ENCODE measurements at places on chromosomes 12 and 14. TPM values are rescaled to one million over a fixed set of nuclear protein-coding genes. Genes with fewer than 3 reads are reported as not detected.

Gene GARIN6
- total RNA-seq, result not detected

Gene AQP2
- total RNA-seq, result not detected

Gene CCDC88C
- total RNA-seq, result 9.4 TPM

Gene ZBTB39
- 5.7 TPM for total RNA-seq

Gene CISTR
- total RNA-seq, result not detected

Gene PTGDR
- total RNA-seq, result under 0.01 TPM

Gene GLT8D2
- 36.5 TPM for total RNA-seq

Gene CALCOCO1
- total RNA-seq, result 49.1 TPM

Gene PTPN21
- total RNA-seq, result 16.2 TPM

Gene DDX24
- total RNA-seq, result 49.6 TPM

Gene NGB
- not detected for total RNA-seq

Gene SERPINA12
- total RNA-seq, result not detected

Gene CELA1
- total RNA-seq, result not detected

Gene UBR7
- total RNA-seq, result 26.1 TPM

Gene SVOP
- under 0.01 TPM for total RNA-seq

Gene DPPA3
- not detected for total RNA-seq

Gene PRPH
- total RNA-seq, result 2.6 TPM

Gene NRL
- total RNA-seq, result 2.1 TPM

Gene ANO4
- total RNA-seq, result 0.52 TPM

Gene RTL1
- total RNA-seq, result 9.4 TPM

Gene CAPZA3
- not detected for total RNA-seq

Gene RNASE1
- 113 TPM for total RNA-seq

Gene PLEKHG3
- 16.7 TPM for total RNA-seq

Gene GPR68
- total RNA-seq, result 0.52 TPM

Gene DDN
- 18.8 TPM for total RNA-seq

Gene USP5
- total RNA-seq, result 61.6 TPM

Gene SUOX
- total RNA-seq, result 7.8 TPM

Gene PRB2
- total RNA-seq, result not detected

Gene RBMS2
- 12.5 TPM for total RNA-seq

Gene NOVA1
- total RNA-seq, result 12.5 TPM
